ENCODE measurements at places on chromosomes 3 and 15.

GRCh38 chr3:155334914-155335723 lies 41.6 kb upstream of the STRIT1 start:
- DNase-seq: no peak

DNA sequence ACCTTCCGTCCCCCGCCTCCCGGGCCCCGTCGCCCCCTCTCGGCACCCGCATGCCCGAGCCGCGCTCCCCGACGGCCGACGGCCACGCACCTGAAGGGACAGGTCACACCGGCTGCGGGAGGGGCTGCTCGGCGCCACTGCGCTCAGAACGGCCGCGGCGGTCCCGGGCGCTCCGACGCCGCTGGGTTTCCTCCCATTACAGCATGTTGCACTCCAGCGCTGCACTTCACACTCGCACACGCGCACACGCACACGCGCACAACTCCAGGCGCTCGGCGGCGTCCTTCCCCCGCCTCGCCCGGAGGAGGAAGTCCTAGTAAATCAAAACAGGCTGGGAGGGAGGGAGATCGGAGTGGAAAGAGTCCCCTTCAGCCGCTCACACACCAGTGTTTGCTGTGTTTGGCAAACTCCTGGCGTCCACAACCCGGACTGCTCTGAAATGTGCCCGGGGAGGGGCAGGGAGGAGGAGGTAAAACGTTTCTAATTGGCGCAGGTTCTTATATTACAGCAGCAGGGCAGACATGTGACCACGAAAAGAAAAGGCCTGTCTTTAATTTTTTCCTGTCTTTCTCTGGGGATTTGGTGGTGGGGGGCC lies 76.7 kb upstream of the VGLL4 start:
- DNase-seq: peak; percentile 38

- DNase-seq: no peak
Measured at GRCh38 chr3:184230603-184231528, 1.5 kb downstream of the VWA5B2 start.

GRCh38 chr3:139261754-139262586 lies 81.8 kb upstream of the MRPS22 start:
- no peak for DNase-seq

DNA sequence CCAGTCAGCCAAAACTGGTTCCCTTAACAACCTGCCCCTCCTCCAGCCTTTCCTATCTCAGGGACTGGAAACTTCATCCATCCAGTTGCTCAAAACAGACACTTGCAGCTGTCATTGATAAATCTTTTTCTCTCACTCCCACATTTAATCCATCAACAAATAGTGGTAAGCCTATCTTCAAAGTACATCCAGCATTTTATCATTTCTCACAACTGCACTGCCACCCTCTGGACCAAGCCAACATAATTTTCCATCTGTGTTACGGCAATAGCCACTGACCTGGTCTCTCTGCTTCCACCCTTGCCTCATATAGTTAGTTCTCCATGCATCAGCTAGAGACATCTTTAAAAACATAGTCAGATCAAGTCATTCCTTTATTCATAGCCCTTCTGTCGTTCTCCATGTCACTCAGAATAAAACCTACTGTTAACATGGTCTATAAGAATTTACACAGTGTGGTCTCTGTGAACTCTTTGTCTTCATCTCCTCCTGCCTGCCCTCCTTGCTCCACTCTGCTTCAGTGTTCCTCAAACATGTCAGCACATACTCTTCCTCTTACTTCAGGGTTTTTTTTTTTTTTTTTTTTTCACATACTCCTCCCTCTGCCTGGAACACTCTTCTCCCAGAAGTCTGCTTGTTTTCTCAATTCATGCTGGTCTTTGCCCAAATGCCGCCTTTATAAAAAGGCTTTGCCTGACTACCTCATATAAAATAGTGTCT lies 102.5 kb upstream of the COL6A5 start:
- DNase-seq: no peak

GRCh38 chr3:172065967-172066762 lies 26.8 kb downstream of the FNDC3B start:
- no peak for DNase-seq

- no peak for DNase-seq
Measured at GRCh38 chr15:79290642-79291275, 8.2 kb downstream of the ANKRD34C start.

DNA sequence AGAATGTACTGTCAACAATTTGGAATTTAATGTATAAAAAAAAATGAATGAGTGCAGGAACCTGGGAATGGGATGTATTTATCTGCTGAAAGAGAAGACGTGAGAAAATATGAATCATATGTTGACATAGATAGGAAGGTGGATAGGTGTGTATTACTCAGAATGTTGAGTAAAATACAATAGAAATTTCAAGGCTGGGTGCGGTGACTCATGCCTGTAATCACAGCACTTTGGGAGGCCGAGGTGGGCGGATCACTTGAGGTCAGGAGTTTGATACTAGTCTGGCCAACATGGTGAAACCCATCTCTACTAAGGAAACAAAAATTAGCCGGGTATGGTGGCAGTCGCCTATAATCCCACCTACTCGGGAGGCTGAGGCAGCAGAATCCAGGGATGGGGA lies 202.8 kb downstream of the CADM2 start:
- DNase-seq: no peak

GRCh38 chr3:197308591-197308990 lies 10.2 kb upstream of the DLG1 start:
- DNase-seq: no peak

- DNase-seq: no peak
Measured at GRCh38 chr15:91849749-91850161, 3.8 kb upstream of the SLCO3A1 start.

DNA sequence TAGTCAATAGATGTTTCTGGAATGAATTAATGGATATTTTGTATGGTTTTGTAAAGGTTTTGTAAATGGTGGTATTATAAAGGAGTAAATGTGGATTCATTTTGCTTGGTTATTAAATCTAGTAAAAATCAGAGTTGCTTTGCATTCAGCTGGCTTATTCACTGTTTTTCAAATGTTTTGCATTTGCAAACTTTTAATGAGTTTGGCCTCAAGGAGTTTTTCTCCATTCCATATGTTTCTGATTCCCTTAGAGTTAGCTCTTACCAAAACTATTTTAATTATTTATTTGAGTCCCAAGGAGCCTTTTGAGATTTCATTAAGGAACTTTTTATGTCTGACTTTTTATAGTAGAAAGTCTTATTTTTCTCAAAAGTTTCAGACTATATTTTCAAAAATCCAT lies 992.2 kb downstream of the DIPK2A start:
- DNase-seq: no peak

GRCh38 chr15:58705105-58705504 lies 44.4 kb downstream of the ADAM10 start:
- no peak for DNase-seq

DNA sequence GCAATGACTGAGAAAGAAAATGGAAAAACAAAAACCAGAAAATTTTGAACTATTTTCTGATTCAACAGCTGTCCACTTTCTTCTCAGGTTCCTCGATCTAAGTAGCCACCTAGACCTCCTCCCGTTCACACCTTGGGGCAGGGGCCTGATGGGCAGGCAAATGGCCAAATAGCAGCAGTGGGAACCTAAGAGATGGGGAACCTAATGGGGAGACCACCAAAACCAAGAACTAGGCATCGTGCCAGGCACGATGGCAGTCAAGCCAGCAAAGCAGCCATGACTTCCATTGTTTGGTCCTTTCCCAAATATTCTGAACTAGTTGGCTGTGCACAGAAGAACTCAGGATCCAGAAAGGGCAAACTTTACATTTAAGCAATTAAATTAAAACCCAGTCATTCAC lies 57.1 kb downstream of the CAPN7 start:
- DNase-seq: no peak

DNA sequence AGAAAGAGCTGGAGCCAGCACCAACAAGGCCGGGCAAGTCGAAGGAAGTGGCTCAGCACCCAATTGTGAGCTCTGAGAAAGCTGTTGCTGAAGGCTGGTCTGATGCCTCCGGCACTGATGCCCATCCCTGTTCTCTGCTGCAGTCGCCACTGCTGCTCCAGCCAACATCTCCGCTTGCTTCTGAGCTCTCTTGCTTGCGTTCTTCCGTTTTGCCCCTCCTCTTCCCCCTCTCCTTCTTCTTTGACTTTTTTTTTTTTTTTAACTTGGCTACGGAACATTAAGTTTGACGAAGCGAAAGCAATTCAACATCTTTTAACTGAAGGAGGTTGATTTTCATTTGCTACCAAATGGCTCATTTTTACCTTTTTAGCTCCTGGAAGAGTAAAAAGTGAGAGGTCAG lies 442.9 kb downstream of the MCTP2 start:
- no peak for DNase-seq

DNA sequence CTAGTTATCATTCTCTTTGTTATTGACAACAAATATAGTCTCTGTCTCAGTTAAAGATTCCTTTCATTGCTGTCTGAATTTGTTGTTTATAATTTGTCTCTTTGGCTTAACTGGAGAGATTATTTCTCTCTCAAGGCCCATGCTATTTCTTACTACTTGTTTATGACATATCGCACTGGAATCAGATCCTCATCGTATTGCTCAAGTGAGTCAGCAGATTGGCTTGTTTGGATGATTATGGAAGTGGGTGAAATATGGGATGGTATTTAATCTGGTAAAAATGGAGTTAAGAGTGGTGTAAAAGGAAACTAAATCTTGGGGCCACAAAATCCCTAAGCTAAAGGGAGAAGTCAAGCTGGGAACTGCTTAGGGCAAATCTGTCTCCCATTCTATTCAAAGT lies 613.1 kb downstream of the SI start:
- DNase-seq: no peak

DNA sequence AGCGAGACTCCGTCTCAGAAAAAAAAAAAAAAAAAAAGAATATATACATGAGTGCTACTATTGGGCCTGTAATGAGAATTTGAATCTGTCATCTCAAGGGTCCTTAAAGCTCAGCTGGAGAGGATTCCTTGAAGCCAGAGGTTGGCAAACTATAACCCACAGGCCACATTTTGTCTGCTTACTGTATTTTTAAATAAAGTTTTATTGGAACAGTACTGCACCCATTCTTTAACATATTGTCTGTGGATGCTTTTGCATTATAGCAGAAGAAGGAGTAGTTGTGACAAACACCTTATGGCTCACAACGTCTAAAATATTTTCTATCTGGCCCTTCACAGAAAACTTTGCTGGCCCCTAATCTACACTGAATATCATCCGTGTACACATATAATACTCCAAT lies 60.7 kb downstream of the SGO1 start:
- DNase-seq: no peak

GRCh38 chr3:132660811-132661070 lies 612 bp downstream of the UBA5 start:
- DNase-seq: no peak

DNA sequence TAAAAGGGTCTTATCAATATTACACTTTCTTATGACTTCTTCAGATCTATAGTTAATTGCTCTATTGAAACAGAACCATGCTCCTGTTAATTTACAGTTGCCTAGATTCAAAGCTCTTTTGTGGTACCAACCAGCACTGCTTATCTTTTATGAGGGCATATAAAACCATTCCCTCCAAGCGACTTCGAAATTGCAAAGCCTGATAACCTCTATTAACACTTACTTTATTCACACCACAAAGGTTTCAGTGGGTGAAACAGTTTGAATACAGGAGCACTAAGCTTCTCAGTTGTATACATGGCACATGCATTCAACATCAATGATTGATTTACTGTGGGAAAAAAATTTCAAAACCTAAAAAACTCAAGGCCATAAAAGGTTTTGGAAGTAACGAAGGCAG lies 74.9 kb upstream of the PPIB start:
- no peak for DNase-seq

GRCh38 chr3:23161308-23161707 lies 41.8 kb upstream of the UBE2E2 start:
- DNase-seq: no peak

GRCh38 chr3:30002797-30003196 lies 603.6 kb upstream of the TGFBR2 start:
- no peak for DNase-seq

DNA sequence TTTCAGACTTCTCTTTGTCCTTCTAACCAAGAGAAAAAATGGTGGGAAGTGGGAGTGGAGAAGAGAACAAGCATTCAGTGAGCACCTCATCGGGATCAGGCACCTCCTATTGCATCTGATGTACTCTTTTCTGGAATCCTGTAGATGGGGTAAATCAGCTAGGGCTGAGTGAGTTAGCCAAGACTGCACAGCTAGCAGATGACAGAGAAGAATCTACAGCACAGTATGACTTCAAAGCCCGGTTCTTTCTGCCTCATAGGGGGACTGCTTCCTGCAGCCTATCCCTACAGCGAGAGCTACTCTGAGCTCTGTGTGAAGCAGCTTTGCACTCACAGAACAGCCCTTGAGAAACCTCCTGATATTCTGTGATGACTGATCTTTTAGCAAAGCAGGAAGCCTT lies 275.2 kb upstream of the MEIS2 start:
- DNase-seq: no peak

GRCh38 chr3:142958707-142959106 lies 4.8 kb downstream of the PAQR9 start:
- DNase-seq: no peak

DNA sequence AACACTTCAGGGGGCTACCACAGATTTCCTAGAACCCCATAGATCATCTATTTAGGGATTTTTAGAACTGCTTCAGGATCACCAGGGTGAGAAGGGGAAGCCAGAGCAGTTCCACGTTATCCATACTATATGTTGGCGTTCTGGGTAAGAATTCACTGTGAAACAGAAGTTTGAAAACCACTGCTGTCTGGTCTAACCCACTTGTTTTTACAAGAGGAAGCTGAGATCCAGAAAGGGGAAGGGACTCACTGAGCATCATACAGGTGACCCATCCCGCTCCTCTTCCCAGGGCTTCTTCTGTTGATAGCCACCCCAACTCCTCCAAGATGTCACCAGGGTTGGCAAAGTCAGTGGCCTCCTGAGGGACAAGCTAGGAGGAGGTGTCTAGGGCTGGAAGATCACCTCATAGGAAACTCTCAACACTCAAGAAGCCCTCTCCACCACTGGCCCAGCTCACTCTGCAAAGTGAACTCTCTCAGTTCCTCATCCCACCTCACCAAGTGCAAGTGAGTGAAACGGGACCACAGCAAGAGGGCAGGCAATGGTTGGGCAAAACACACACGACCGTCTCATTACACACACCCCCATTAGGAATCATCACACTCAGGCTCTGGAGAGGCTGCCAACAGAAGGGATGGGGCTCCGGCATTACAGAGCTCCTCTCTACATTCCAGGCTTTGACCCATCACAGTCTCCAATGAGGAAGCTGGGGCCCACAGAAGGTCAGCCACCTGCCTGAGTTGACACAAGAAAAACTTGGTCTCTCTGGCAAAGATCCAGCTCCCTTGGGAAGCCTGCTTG lies 1.8 kb downstream of the DAPK2 start:
- DNase-seq: peak; percentile 23

DNA sequence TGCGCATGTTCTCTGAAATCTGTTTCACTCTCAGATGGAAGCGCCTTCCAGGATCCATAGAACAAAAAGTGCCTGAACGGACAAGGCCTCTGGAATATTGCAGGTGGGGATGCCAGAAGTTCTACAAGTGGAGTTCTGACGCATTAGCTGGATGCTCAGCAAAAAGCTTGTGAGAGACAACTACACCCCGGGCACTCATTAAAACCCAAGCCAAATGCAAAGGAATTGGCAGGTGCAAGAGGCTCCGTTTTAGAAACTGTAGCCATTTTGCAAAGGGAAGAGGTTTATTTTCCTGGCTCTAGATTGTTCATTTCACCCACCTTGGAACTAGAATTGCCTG lies 35.2 kb upstream of the SLC24A5 start:
- DNase-seq: no peak

GRCh38 chr3:9251055-9251786 lies 1.8 kb upstream of the SRGAP3 start:
- no peak for DNase-seq

- no peak for DNase-seq
Measured at GRCh38 chr15:57732526-57733331, 26.2 kb downstream of the POLR2M start.

- DNase-seq: no peak
Measured at GRCh38 chr3:140013220-140013619, 78.2 kb downstream of the CLSTN2 start.

Measured in CD4-positive, alpha-beta T cell treated with Interleukin-15 for 1 hour (primary cell).